ENCODE measurements at places on chromosomes 2 and 18.

DNA sequence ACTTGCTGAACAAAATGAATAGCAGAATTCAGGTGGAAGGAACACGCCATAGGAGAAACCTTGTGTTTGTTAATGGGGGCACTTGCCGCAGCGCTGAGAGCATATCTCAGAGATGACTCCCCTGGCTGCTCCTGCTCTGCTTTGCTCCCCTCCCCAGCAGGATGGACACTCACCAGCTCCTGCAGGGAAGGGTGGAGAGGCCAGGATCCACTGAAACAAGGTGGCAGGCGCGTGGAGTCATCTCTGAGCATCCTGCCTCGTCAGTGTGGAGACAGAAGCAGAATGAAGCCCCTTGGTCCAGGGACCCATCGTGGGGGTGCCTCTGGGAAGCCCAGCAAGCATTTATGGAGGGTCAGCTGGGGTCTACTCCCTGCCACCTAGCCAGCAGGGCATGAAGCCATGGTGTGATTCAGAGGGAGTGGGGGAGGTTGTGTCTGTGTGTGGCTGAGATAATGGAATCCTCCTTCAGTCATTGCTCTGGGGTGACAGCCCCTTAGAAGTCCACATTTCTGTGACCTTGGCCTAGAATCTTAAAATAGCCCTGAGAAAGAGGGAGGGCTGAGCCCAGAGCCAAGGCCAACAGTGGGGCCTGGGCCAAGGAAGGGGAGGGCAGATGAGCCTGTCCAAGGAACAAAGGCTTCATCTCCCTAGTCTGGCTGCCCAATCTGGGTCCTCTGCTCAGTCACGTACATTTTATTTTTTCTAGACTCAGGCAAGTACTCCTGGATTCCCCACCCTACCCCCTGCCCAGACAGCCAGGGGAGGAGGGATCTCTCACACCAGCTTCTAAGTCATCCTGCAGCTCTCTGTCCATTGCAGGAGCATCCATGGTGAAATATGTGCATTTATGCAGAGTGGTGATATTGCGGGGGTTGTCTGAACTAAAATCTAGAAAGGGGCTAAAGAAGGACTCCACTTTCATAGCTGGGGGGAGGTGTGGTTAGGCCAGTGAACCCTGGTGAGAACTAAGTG, 215.4 kb downstream of the ZBTB7C start:
- no peak for DNase-seq

GRCh38 chr2:174546519-174547506, 50.8 kb downstream of the WIPF1 start:
- peak; percentile 38 for DNase-seq

DNA sequence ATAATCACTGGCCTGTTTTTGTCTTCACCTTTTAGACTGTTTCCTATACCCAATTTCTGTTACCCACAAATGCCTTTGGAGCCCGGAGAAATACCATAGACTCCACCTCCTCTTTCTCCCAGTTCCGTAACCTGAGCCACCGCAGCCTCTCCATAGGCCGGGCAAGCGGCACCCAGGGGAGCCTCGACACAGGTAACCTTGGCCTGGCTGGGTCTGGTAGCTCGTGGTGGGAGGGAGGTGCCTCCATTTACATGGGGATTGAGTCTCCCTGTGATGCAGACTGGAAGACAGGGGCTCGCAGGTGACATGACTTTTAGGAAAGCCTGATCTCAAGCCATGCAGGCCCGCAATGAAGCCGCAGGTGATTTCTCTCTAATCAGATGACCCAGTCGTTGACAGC, 100.6 kb downstream of the CABLES1 start:
- no peak for DNase-seq

DNA sequence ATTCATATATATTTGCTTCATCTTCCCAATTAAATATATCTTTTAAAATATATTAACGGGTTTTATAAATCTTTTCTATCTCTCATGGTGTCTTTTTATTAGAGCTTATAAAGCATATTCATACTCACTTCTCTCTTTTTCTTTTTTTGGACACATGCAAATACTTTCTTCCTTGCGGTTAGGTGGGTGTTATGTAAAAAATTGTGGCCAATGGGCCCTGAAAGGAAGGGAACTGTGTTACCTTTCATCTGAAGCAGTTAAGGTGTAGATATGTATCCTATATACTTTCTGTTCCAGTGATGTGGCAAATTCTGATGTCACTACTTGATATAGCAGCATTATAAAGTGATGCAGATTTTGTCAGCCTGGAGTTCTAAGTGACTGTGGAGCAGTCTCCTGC, 714.5 kb downstream of the PLCL1 start:
- DNase-seq, result no peak

- DNase-seq, result peak; percentile 69
These were observed 81.2 kb downstream of the GPD2 start for GRCh38 chr2:156517419-156517818.

DNA sequence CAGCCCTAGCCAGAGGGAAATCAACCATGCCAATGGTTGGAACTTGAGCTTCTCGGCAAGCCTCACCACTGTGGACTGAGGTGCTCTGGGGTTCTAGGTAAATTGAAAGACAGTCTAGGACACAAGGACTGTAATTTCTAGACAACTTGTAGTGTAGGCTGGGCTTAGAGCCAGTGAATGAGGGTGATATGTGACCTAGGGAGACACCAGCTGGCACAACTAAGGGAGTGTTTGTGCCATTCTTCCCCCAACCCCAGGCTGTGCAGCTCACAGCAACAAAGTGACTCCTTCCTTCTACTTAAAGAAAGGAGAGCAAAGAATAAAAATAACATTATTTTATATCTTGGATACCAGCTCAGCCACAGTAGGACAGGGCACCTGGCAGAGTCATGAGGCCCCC, 1690.7 kb upstream of the TMEFF2 start:
- no peak for DNase-seq

- DNase-seq, result no peak
These were observed 90.5 kb upstream of the MYO3B start for GRCh38 chr2:170087413-170087793.

- no peak for DNase-seq
These were observed 56.2 kb upstream of the CCDC85A start for GRCh38 chr2:56127463-56128152.

DNA sequence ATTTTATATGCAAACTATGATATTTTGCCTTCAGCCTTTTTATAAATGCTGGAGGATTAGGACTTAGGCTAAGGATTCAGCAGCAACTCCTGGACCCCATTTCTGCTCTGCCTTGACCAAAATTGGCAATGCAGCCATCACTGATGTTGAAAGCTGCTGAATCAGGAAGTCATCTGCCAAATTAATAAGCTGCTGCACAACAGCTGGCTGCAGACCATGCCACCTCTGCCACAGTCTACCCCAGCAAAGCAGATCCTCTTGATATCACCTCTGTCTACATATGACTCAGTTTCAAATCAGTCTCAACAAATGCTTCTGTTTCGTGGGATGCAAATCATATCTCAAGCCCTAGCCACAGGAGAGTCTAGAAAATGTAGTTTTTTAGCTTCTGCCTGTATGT, 7.1 kb upstream of the SOS1 start:
- DNase-seq, result no peak

DNA sequence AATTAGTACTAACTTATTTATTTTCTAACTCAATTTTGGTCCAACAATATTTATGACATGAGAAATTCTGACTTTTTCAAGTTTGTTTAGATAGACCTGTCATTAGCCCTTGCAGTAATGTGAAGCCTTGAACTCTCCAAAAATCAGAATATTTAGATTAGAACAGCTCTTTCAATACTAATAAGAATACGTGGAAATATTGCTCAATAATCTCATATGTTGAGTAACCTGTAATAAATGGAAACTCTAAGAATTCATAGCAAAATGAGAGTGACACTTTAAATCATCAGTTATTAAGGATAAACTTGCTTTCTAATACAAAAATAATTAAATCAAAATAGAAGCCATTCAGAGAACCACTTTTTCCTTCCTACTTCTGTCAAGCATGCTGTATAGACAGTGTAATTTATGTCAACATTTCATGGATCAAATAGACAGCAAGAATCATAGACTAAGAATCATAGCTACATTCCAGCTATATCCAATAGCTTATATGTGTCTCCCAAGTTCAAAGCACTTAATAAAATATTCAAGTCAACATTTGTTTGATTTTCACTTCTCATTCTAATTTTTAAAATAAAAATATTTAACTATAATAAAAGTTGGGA, 710.3 kb upstream of the SOX11 start:
- no peak for DNase-seq

- no peak for DNase-seq
These were observed 143.0 kb downstream of the NUP35 start for GRCh38 chr2:183267148-183267827.

All from erythroblast (primary cell).